ENCODE measurements at places on chromosomes 6 and 20.
A peak's percentile ranks its signal among the peaks of the same experiment; 100 is the strongest.

- DNase-seq = no peak
Observed at GRCh38 chr6:45576648-45577624, 199.2 kb upstream of the SUPT3H start.

DNA sequence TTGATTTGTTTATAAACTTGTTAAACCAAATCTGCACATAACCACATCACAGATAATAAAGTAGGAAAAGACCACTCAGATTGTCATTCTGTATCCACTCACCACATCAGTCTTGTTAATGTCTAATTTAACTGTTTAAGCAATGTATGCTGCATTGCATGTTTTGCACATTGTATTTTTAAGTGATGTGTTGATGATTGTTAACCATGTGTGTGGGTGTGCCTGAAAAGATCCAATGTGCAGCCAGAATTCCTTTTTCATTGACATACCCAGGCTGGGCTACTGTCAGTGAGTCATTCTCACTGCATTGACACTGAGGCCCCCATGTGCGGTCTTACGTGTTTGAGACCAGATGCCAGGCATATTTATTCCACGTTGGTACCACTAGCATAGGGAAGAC, 167.3 kb downstream of the TRMT11 start:
- peak; percentile 30 for DNase-seq

GRCh38 chr6:52416629-52417151, 3.5 kb upstream of the EFHC1 start:
- DNase-seq = no peak

- DNase-seq = no peak
Observed at GRCh38 chr6:166310634-166311033, 2.4 kb upstream of the PRR18 start.

- no peak for DNase-seq
Observed at GRCh38 chr6:134341999-134342567, 24.2 kb upstream of the SGK1 start.

- no peak for DNase-seq
Observed at GRCh38 chr6:87922196-87922946, 125.3 kb upstream of the SPACA1 start.

DNA sequence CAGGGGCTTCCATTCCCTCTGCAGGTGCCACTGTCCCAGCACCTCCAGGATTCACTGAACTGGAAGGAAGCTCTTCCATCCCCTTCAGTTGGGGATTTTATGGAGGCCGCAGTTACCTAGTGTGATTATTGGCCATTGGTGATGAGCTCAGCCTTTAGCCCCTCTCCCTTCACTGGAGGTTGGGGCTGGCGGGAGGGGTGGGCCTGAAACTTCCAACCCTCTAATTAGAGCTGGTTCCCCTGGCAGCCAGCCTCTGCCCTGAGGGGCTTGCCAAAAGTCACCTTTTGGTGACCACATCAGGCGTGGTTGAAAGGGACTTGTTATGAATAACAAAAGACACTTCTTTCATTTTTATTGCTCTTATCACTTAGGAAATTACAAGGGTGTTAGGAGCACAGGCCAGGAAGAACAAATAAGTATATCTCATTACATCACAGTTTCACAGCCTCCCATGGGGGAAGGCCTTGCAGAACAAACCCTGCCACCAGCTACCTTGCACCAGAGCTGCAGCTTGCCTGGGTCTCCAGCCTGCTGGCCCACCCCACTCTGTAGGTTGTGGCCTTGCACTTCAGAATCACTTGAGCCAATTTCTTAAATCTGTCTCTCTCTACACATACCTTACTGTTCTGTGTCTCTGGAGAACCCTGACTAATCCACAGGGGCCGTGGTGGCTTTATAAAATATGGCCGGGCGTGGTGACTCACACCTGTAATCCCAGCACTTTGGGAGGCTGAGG, 5.0 kb downstream of the PYGB start:
- no peak for DNase-seq

GRCh38 chr20:18533978-18534644, 26.4 kb downstream of the SEC23B start:
- DNase-seq = no peak
